Stimulated activated CD8-positive, alpha-beta memory T cell treated with anti-CD3 and anti-CD28 coated beads, Interleukin-4, amount 100 ng/mL, for 24 hours (primary cell): ENCODE measurements at places on chromosomes 11 and 22.

DNA sequence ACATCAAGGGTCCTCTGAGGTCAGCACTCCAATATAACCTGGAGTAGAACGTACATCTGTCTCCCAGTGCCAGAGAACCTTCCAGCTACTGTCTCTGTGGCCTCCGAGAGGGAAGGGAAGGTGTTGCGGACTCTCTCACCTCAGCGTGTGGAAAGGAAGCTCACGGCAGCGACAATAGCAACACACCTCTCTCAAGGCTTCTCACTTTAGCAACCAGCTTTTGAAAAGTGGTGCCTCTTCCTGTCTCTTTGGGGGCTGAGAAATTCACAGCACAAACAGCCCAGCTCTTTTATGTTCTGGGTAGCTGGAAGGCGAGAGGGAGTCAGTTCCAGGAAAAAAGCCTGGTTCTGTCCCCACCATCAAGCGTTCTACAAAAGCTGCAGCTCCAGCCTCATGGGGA lies 156.9 kb upstream of the TBCEL start:
- DNase-seq, result no peak

DNA sequence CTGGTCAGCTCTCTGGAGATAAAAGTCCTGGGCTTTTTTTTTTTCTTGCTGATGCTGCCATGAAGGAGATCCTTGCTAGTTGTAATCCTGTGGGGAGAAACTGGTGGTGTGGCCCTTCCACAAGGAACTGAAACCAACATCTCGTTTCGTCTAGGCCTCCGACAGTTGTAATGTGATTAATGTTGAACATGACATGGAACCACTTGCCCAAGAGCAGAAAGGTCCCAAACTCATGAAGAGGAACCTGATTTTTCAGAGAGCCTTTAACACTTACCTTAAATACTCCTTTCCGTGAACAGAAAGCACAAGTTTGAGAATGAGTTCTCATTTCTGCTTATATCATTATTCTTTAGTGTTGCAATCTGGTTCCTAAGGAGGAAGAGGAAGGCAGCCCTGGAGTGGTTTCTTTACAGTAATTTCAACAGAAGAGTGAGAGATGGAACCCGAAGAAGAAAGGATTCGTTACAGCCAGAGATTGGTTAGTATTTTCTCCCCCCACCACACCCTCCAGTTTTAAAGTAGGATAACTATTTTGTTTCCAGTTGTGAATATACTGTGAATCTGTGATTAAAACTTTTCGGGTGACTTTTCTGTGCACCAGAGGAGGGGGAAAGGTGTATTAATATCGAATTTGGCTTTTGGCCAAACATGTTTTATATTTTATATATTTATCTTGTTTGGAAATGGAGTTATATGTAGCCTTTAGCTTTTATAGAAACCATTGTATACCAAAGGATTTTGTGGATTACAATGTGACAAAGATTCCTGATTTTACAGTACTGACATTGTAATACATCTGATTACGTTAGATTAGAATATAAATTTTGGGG lies 2.0 kb downstream of the KDM2A start:
- DNase-seq, result no peak

DNA sequence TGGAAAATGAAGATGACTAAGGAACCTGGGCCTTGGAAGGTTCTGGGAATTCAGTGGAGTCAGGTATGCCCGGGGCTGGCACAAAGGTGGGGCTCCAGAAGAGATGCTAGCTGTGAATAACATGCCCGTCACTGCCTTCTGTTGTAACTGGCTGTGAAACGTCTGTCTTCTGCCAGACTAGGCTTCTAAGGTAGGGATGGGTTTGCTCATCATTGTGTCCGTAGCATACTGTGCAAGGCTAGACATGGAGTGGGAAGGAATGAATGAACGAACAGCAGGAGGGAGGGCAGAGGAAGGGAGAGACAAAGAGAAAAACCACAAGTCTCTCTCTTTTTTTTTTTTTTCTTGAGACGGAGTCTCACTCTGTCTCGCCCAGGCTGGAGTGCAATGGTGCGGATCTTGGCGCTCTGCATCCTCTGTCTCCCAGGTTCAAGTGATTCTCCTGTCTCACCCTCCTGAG lies 327.4 kb downstream of the MN1 start:
- DNase-seq, result no peak

- DNase-seq, result no peak
Measured at GRCh38 chr11:44018127-44018521, 29.7 kb upstream of the ACCSL start.

DNA sequence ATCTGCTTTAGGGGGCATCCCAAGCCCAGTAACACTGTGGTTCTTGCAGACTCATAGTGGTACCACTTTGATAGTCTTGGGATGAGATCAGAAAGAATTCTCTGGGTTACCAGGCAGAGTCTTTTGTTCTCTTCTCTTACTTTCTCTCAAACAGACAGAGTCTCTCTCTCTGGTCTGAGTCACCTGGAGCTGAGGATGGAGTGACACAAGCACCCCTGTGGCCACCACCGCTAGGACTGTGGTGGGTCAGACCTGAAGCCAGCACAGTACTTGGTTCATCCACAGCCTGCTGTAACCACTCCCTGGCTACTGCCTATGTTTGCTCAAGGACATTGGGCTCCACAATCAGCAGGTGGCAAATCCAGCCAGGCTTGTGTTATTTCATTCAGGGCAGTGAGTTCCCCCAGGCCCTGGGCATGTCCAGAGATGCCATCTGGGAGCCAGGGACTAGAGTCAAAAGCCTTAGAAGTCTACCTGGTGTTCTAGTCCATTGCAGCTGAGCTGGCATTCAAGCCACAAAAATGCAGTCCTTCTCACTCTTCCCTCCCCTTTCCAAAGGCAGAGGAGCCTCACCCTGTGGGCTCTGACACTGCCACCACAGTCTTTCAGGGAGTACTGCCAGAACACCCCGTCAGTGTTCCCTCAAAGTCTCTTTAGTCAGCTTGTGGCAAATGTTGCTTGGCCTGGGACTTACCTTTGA lies 29.9 kb downstream of the ENDOD1 start:
- DNase-seq, result no peak

GRCh38 chr11:66418168-66418985 lies 2.5 kb upstream of the NPAS4 start:
- DNase-seq, result peak; percentile 52

GRCh38 chr11:110289472-110289871 lies 6.9 kb downstream of the RDX start:
- no peak for DNase-seq

DNA sequence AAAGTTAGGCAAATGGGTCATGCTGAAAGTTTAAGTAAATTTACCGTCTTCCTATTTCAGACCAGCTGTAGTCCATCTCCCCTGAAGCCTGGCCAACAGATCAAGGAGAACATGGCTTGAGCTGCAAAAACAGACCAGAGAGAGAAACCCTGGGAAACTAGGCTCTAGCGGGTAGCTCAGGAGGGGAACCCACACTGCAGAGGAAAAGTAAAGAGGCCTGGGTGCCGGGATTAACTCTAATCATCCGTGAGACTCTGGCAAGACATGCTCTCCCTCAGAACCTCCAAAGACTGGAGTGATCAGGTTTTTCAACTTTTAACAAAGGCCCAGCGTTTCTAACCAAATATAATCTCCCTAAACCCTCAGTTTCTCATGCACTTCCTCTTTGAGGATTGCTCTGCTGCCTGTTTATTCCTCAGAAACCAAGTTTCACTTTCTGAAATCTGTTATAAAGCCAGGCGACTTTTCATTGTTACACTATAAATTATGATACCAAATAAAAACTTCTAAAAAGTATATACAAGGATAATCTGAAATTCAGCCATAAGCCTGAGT lies 67.5 kb downstream of the GAB2 start:
- DNase-seq, result no peak

GRCh38 chr11:27203077-27203647 lies 159.9 kb downstream of the CCDC34 start:
- no peak for DNase-seq

- no peak for DNase-seq
Measured at GRCh38 chr11:36929401-36929800, 331.4 kb upstream of the RAG2 start.

DNA sequence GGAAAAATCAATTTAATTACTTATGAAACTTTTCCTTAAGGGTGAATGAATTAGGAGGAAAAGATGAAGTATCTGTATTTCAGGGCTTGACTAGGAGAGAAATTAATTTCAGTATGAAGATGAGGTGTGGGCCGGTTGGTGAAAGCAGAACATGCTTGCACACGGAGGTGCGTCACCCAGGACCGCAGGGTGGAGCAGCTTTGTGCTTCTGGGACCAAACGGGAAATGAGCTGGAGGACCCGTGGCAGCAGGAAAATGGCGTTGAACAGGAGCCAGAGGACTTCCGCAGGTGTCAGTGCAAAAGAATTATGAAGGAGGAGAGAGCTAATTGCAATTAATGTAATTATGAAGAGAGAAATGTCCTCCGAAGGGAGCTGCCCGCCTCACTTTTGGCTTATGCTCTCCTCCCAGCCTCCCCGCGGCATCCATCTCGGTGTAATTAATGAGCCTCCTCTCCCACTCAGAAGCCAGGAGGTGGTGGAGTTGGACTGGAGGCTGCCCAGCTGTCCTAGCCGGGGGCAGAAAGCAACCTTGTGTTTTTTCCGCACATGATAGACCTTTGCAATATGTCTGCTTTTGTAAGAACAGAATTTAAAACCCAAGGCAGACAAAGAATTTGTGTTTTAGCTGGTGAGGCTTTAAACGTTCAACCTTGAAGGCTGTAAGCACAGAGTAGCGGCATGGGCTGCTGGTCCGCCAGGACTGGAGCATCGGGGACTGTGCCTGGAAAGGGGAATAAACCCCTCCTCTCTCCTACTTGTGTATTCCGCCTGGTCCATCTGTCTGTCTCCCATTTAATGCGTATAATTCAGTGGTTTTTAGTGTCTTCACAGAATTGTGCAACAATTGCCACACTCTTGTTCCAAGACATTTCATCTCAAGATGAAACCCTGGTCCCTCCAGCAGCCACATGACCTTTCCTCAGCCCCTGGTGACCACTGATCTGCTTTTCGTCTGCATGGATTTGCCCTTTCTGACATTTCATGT lies 180.6 kb downstream of the TBC1D22A start:
- DNase-seq, result no peak

DNA sequence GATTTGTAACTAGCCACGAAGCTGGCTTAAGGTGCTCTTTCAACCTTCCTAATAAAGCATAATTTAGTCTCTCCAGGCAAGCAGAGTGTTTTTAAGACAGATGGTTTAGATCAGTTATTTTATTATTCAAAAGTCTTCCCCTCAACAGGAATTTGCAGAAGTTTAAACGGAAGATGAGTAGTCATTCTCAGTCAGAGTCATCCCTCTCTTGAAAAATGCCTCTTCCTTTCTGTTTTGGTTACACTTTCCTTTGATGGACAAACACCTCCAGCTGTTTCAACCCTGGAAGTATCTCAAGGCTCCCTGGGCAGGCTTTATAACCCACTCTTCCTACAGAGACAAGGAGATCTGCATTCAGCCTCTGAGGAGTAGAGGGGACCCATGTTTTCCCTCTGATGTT lies 60.3 kb upstream of the POU2AF2 start:
- DNase-seq, result no peak

DNA sequence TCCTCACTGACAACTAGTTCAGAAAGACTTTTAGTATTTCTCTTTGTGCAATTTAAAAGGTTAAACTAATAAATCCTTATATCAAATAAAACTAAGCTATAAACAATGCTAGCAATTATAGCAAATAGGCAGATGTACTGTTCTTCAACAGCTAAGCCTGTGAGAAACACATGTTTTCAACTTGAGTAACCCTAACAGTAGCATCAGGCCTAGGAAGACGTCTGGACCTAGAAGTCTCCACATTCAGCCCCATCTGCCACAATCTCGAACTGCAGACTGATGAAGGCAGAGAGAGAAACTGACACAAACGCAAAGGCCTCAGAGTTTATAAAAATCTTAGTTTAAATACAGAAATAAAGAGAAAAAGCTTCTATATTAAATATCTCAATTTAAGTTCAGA lies 2.5 kb downstream of the ST13 start:
- no peak for DNase-seq

GRCh38 chr11:121451986-121452608 lies at the start of gene SORL1:
Gene SORL1 (plus strand): TSS chr11:121452314. CDS start chr11:121452332, 18 bp downstream.
- peak; percentile 64 for DNase-seq

GRCh38 chr11:78801161-78801884 lies 226.7 kb upstream of the NARS2 start:
- no peak for DNase-seq

DNA sequence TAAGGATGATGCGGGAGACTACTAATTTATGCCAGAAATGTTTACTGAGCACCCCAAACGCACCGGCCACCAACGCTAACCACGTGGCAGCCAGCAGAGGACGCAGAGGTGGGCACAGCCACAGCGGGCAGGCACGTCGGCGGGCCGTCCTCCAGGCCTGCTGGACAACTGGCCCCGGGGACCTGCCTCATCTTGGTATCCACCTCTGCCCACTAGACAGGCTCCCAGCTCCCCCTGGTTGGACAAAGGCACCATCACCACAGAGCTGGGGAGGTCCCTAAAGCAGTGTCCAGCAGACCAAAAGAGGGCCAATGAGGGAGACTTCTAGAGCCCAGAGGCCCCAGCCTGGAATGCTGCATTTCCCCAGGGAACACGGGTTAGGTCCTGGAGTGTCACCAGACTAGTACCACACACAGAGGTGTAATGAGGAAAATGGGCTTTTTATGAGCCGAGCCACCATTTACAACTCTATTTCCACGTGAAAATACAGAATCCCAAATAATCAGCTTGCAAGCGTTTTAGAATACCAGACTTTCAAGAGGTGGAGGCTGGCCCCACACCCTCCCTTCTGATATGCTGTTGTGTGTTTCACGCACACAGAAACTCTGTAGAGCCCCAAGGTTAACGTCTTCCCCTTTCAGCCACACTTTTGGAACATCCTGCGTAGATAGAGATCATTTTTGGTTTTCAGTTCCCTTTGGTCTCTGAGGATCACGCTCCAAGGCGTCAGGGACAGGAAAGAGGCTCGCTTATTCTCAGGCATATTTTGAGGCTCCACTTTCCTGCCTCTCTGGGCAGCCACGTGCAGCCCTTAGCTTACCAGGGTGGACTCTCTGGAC lies 23.7 kb upstream of the BID start:
- DNase-seq, result no peak

DNA sequence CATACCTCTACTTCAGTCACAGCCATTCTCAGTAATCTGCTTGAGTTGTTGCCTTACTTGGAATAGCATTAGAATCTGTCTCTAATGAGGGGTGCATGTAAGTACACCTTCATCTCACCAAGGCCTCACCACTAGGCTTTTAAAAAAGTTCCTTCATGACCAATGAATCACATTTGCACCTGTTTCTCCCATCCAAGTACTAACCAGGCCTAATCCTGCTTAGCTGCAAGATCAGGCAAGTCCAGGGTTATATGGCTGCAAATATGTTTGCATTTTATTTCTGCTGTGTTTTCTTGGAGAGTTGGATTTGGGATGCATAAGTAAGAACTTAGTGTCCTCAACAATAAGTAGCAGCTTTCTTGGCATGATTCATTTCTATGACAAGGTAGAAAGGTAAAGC lies 66.9 kb downstream of the BBOX1 start:
- DNase-seq, result no peak

GRCh38 chr22:43110927-43111623 lies 525 bp downstream of the BIK start:
- no peak for DNase-seq

GRCh38 chr11:66192181-66192863 lies 76.1 kb upstream of the RAB1B start:
- no peak for DNase-seq

- no peak for DNase-seq
Measured at GRCh38 chr11:121749691-121750090, 296.9 kb upstream of the SORL1-AS1 start.
